ENCODE measurements at places on chromosomes 7 and 10.

DNA sequence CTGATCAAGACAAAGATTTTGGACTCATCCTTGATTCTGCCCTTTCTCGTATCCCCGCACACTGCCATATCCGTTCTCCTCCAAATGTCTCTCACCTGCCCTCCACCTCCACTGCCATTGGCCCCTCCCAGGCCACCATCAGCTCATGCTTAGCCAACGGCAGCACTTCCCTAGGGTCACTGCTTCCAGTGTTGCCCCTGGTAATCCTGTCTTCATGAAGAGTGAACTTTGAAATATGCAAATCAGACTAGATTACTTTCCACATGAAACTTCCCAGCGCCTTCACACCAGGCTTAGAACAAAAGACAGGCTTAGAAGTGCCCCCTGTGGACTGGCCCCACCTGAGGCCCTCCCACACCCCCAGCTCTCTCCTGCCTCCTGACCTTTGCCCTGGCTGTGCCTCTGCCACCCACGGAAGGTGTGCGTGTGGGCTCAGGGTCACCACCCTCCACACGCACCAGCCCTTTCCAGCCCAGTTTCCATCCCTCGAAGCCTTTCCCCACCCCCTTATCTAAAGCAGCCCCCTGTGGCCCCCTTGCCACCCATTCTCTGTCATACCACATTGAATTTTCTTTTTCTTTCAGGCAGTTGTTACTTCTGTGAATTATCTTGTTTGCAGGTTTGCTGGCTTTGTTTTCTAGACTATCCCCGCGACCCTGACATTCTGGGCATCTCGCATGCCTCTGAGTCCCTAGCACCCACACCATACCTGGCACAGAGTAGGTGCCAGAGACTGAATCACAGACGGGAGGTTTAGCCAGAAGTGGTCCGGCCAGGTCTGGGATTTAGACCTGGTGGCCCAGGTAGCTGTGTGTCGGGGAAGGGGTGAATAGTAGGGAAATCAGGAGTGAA, 26.8 kb upstream of the C10orf53 start:
- no peak for DNase-seq

GRCh38 chr10:62306663-62307062, 38.0 kb upstream of the RTKN2 start:
- no peak for DNase-seq

- DNase-seq = no peak
These were observed 4.2 kb upstream of the PILRA start for GRCh38 chr7:100369105-100369504.

GRCh38 chr10:112140110-112140970, 43.2 kb downstream of the GPAM start:
- peak; percentile 62 for DNase-seq

DNA sequence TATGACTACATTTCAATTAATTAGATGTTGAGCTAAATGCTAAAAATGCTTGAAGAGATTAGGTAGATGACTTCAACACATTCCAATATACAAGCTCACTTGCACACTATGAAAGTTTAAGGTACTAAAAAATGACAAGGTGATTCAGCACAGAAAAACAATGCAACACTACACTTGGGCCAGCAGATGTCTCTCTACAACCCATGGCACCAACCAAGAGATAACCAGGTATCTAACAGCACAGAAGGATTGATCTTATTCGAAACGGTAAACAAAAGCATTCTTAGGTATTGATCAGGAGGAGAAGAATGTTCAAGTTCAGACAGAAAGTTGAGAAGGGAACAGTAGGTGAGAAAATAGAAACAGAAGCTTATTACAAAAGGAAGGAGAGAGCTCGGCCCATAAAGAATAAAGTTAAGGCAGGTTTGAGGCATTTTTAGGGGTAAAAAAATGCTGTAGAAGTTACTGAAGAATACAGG, 248.2 kb upstream of the KLF14 start:
- DNase-seq = no peak
